NCI-H524 (cell line): ENCODE measurements at places on chromosomes 1 and 21.

DNA sequence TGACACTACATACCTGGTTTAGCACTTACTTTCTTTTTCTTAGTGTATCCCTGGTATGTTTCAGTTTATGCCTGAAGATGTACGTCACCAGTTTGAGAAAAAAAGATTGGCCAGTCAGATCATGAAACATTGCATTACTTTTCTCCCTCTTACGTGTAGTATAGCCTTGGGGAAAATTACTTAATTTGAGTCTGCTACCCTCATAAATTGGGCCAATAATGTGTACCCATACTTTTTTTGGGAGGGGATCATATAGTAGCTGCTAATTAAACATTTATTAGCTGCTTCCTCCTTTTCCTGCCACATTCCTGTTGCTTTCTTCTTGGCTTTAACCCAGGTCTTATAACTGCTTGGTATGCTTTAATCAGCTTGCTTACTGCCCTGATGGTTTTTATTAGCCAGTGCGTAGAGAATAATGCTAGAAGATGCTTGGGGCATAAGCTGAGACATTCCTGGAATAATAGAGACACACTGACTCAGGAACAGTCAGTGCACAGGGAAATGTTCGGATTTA, 32.1 kb downstream of the RABGAP1L start:
- DNase-seq = no peak

- peak; percentile 15 for DNase-seq
Observed at GRCh38 chr1:222028116-222028515, 286.2 kb upstream of the DUSP10 start.

GRCh38 chr1:201925981-201926645, 20.2 kb downstream of the LMOD1 start:
- peak; percentile 91 for DNase-seq

DNA sequence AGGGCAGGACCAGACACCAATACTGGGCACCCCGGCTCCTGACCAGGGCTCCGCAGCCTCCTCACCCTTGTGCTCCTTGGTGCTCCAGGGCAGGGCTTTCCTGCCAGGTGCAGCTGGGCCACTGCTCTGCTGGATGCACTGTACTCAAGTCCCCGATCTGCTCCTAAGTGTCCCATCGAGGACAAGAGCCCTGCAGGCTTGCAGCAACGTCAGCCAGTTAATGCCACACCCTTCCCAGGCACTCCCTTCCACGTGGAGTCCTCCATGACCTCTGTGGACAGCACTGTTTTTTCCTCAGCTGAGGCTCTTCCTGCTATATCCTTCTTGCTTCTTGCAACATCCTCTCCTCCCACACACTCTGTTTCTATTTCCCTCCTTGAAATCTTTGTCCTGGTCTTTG, 94.0 kb upstream of the NGF start:
- DNase-seq = no peak

DNA sequence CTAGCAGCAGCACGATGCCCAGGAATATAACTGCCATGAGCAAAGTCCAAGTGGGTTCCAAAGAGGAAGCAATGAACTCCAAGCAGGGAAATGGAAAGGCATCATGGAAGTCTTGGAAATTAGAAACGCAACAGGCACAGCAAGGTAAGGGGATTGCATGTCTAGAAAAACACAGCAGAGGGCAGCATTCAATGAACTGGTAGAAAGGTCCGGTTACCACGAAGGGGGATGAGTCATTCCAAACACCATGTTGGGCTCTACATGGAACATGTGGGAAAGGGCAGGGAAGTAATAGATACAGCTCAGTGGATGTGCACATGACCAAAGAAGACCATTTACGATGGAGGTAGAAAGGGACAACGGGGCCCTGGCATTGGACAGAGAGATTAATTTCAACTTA, 36.4 kb downstream of the RXRG start:
- peak; percentile 81 for DNase-seq
